NCI-H446 treated with DMSO at 0.1 percent for 48 hours (cell line): ENCODE measurements at places on chromosomes 2 and 18.

DNA sequence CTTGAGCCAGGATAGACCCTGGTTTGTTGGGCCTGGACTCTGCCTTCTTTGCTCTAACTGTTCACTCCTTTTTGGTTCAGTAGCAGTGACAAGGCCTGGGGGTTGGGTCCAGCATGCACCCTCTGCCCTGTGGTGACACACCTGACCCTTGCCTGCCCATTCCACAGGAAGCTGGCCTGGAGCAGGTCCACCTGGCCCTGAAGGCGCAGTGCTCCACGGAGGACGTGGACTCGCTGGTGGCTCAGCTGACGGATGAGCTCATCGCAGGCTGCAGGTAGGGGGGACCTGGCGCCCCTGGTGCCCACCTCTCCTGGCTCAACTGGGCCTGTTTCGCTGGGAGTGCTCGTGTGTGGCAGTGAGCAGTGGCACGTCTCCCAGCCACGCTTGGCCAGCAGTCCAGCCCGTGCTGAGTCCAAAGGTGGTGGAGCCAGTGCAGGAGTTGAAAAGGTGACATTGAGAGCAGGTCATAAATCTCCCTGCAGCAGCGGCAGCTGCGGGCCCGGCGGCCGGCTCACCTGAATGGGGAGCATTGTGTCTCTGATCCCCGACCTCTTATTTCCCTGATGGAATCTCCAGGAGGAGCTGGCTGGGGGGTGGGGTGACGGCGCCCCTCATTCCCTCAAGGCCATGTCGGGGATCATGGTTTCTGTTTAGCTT lies 102.6 kb downstream of the DYSF start:
- no peak for DNase-seq

- no peak for DNase-seq
Observed at GRCh38 chr18:8765783-8766463, 60.6 kb downstream of the MTCL1 start.

GRCh38 chr18:66640431-66640830 lies 36.5 kb upstream of the CDH19 start:
- DNase-seq = no peak

DNA sequence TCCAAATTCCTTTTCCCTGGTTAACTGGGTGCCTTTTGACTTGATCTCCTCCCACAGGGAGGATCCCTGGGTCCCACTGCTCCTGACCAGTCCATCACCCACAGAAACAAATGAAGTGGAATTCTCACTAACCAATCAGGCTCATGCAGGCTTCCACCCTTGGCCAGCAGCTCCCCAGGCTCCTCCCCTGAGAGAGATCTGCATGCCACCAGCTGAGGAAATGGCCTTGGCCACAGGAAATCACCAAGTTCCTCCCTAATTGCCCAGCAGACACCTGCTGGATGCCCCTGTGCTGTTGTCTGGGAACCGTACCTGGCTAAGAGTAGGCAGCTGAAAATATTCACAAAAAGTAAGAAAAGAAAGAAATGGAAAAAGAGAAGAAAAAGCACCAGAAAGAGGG lies 207.4 kb downstream of the NCK2 start:
- DNase-seq = no peak

- DNase-seq = no peak
Observed at GRCh38 chr2:30252723-30253701, 21.7 kb downstream of the LBH start.
